ENCODE measurements at places on chromosomes 5 and 9. TPM values are rescaled to one million over a fixed set of nuclear protein-coding genes. Genes with fewer than 3 reads are reported as not detected.

The IZUMO3 gene
- total RNA-seq: not detected

The SVEP1 gene
- not detected for total RNA-seq

The CCL27 gene
- total RNA-seq: not detected

DNA sequence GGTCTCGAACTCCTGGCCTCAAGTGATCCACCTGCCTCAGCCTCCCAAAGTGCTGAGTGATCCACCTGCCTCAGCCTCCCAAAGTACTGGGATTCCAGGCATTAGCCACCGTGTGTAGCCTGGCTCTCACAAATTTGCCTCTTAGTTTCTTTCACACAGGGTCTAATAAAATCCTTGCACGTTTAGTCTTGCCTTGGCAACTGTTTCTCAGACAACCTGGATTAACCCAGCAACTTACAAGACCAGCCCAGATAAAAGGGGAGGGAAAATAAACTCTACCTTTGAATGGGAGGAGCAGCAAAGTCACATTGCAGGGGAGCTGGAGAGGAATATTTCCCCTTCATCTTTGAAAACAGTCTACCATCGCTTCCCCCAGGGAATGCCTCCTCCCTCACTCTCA, 29.3 kb upstream of the GNA14 start:
- H3K36me3 ChIP-seq: no peaks in the 10 kb centered on the region
- no peaks in the 10 kb centered on the region for H3K4me1 ChIP-seq
- DNase-seq: no peak
- H3K4me3 ChIP-seq: no peak overlapping the region
- no peaks in the 10 kb centered on the region for H3K27me3 ChIP-seq
- no peak overlapping the region for H3K27ac ChIP-seq

- DNase-seq: no peak
- no peaks in the 10 kb centered on the region for H3K4me1 ChIP-seq
- H3K4me3 ChIP-seq: no peak overlapping the region
- no peaks in the 10 kb centered on the region for H3K27me3 ChIP-seq
- H3K27ac ChIP-seq: no peak overlapping the region
Measured at GRCh38 chr9:17963498-17963897, 384.6 kb downstream of the SH3GL2 start.

GRCh38 chr5:74452856-74453255, 187.7 kb downstream of the ENC1 start:
- H3K4me3 ChIP-seq: no peak overlapping the region
- H3K27me3 ChIP-seq: no peaks in the 10 kb centered on the region
- H3K36me3 ChIP-seq: no peaks in the 10 kb centered on the region
- no peak for DNase-seq
- H3K27ac ChIP-seq: no peak overlapping the region

- no peak for DNase-seq
- no peaks in the 10 kb centered on the region for H3K36me3 ChIP-seq
- H3K4me3 ChIP-seq: no peak overlapping the region
- no peaks in the 10 kb centered on the region for H3K27me3 ChIP-seq
Measured at GRCh38 chr5:31194892-31195555, 1.5 kb downstream of the CDH6 start.

- peak overlapping the region; percentile 97 for H3K27ac ChIP-seq
- peaks cover 56% of the 10 kb centered on the region for H3K36me3 ChIP-seq
- no peak overlapping the region for H3K4me3 ChIP-seq
- DNase-seq: peak; percentile 98
Measured at GRCh38 chr5:150143350-150144245, 12.0 kb downstream of the PDGFRB start.

GRCh38 chr9:7237473-7238246, 479.9 kb downstream of the KDM4C start:
- no peak overlapping the region for H3K4me3 ChIP-seq
- H3K36me3 ChIP-seq: no peaks in the 10 kb centered on the region
- H3K4me1 ChIP-seq: no peaks in the 10 kb centered on the region
- H3K27ac ChIP-seq: no peak overlapping the region
- no peak for DNase-seq
- H3K27me3 ChIP-seq: no peaks in the 10 kb centered on the region

DNA sequence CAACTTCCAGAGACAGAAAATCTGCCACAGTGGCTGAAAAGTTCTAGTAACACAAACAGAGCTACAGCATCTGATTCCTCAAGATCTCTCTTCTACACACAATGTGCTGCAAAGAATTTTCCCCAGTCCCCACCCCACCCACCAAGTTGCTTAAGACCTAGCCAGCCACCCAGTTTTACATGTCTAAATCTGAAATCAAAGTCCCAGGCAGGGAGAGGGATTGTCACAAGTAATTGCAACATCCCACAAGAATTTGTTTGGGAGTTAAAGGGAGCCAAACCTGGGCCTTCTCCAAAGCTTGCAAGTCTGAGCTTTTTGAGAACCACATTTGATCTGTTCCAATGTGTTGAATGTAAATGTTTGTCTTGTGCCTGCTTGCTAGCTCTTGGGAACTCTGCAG, 15.5 kb downstream of the IGIP start:
- no peaks in the 10 kb centered on the region for H3K36me3 ChIP-seq
- no peak overlapping the region for H3K27ac ChIP-seq
- H3K27me3 ChIP-seq: no peaks in the 10 kb centered on the region
- H3K4me3 ChIP-seq: no peak overlapping the region
- H3K4me1 ChIP-seq: no peaks in the 10 kb centered on the region
